ENCODE measurements at places on chromosomes 12 and 14.
A peak's percentile ranks its signal among the peaks of the same experiment; 100 is the strongest.

- no peak for DNase-seq
These were observed 5.4 kb downstream of the TTC7B start for GRCh38 chr14:90810806-90811205.

- no peak for DNase-seq
These were observed 12.3 kb upstream of the LBHD2 start for GRCh38 chr14:103071544-103072251.

DNA sequence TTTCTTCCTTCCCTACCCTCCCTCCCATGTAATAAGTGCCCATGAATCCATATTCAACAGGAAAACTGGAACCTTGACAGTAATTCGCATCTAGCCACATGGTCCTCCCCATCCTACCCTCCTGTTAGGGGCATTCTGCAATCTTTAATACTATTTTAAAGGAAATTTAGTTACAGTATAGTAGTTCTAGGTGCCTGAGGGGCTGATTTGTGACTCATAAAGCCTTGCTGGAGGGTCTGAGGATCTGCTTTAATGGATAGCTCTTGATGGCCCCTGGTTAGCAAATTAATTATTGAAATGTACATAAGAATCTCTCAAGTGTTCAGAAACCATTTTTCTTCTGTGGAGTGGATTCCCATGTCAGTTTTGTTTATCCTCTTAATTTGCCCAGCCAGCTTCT lies 54.1 kb downstream of the ESRRB start:
- DNase-seq, result no peak

DNA sequence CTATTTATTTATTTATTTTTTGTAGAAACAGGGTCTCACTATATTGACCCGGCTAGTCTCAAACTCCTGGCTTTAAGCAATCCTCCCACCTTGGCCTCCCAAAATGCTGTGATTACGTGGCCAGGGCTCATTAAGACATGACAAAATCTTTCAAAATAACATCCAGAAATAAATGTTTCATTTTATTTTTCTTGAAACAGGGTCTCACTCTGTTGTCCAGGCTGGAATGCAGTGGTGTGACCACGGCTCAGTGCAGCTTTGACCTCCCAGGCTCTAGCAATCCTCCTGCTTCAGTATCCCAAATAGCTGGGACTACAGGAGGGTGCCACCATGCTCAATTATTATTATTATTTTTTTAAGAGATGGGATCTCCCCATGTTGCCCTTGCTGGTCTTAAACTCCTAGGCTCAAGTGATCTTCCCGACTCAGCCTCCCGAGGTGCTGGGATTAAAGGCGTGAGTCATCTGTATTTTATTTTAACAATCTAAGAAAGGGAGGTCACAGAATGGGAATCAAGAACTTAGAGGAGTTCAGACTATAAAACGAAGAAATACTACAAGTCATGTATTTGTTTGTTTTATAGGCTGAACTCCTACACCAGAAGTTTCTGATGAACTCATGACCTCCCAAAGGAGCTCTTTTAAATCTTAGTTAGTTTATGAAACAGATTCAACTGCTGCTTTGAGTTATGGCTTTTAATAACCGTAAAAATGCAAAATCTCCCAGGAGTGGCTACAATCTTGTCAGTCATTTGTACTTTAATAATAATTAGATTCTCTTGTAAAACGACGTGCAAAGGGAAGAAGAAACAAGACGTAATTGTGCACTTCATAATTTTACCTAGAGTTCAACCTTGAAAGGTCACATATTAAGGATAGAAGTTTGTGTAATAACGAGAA lies 2.1 kb upstream of the TMEM263 start:
- DNase-seq, result no peak

- no peak for DNase-seq
These were observed 271.6 kb upstream of the DCN start for GRCh38 chr12:91454179-91454578.

- DNase-seq, result no peak
These were observed 11.3 kb downstream of the ALDH1L2 start for GRCh38 chr12:105072888-105073488.

- no peak for DNase-seq
These were observed 274.9 kb upstream of the LMO3 start for GRCh38 chr12:16880864-16881285.

- DNase-seq, result no peak
These were observed 23.5 kb upstream of the SMAGP start for GRCh38 chr12:51293696-51294095.

GRCh38 chr12:77231501-77231918 lies 166.1 kb upstream of the E2F7 start:
- DNase-seq, result no peak

DNA sequence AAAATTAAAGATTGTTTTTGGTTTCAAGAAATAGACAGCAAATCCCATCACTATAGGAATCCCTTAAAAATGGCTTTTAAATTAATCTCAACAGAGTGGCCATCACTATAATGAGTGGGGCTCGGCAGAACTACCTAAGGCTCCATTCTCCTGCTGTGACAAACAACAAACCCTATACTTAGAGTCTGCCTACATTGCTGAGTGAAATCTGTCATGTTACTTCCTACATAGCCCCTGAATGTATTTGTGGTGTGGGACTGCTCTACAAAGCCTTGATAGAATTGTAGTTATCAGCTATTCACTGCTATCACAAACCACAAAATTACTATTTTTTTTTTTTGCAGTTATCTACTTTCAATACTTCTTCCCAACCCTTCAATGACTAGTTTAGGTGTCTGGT lies 538.7 kb upstream of the ATXN7L3B start:
- DNase-seq, result no peak

DNA sequence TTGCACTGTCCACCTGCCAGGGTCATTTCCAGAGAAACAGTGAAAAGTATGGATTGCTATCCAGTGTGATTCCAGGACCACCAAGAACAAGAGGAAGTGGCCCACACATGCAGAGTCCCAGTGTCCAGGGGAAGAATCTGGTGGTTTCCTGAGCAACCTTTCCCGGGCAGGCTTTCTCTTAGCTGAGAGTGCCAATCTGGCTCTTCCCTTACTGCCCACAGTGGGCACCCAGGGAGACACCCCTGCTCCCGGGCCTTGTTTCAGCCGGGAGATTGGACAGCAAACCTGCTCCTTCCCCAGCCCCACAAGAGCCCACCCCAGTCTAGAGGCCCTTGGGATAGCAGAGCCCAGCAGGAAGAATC lies 62.1 kb downstream of the VWF start:
- no peak for DNase-seq

DNA sequence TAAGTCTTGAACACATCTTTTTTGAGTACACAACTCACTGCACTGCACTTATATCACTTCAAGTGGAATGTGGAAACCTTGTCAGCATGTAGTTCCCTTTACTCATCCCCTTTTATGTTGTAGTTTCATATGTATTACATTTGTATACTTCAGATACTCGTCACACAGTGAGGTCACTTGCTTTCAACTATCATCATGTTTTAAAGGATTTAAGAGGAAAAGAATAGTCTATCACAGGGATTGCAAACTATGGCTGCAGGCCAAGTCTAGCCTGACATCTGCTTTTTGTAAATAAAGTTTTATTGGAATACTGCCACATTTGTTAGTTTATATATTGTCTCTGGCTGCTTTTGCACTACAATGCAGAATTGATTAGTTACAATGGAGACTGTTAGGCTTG lies 24.3 kb downstream of the CNOT2 start:
- DNase-seq, result no peak

DNA sequence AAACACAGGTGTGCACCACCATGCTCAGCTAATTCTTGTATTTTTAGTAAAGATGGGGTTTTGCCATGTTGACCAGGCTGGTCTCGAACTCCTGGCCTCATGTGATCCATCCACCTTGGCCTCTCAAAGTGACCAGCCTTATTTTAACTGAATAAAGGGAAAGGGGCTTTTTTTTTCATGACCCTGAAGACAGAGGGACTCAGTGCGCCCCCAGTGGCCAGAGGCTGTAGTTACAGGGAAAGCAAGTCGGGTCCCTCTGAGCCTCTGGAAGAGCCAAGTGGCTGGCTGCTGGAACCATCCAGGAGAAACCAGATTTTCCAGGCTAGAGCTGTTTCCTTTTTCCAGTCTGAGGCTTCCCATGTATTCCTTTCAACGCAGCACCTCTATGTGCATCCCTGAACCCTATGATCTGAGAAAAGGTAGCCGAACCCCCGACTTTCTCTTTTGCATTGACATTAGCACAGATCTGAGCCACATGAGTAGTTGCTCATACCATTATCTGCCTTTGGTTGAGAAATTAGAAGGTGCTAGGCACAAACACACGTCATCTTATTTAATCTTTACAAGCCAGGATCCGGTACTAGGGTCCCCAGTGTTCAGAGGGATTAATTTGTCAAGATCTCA lies 342.7 kb downstream of the CACNA1C start:
- peak; percentile 68 for DNase-seq

DNA sequence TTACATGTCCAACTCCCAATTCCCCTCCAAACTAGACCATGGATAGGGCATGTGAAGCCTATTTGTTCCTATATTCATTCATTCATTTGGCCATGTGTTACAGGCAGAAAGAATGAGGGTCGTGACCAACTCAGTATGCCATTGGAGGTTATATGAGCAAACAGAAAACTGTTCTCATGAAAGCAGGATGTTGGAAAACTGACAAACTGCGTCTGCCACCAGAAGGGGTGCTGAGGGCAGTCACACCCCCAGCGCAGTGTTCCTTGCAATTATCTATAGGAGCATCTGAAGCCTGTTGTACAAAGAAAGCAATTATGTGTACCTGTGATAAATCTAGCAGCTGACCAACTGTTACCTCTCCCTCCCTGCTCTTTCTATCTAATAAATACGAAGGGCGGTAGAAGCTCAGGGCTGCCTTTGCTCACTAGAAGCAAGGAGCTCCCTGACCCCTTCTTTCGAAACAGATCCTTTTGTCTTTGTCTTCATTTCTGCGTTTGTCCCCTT lies 21.1 kb downstream of the ENTPD5 start:
- no peak for DNase-seq

DNA sequence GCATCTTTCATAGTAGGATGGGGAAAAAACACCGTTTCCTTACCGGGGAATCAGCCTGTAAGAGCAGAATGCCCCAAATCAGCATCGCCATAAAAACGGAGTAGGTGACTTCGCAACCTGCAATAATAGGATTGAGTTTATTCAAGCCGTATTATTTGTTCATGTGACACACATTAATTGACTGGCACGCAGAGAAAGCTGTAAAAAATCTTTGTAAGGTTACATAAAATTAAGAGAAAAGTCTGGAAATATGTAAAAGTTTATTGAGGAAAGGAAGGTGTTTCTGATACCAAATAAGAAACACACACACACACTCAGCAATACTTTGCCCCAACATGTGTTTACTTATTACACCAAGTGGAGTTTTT lies 628 bp upstream of the CAPRIN2 start:
- no peak for DNase-seq

- DNase-seq, result no peak
These were observed 49.1 kb downstream of the SSPN start for GRCh38 chr12:26244503-26244902.

- DNase-seq, result no peak
These were observed 420.4 kb downstream of the PCNX1 start for GRCh38 chr14:71327691-71328090.

GRCh38 chr14:58739674-58740073 lies 101.9 kb downstream of the DACT1 start:
- no peak for DNase-seq

- DNase-seq, result no peak
These were observed 214.3 kb upstream of the NUDT4 start for GRCh38 chr12:93163260-93164036.

DNA sequence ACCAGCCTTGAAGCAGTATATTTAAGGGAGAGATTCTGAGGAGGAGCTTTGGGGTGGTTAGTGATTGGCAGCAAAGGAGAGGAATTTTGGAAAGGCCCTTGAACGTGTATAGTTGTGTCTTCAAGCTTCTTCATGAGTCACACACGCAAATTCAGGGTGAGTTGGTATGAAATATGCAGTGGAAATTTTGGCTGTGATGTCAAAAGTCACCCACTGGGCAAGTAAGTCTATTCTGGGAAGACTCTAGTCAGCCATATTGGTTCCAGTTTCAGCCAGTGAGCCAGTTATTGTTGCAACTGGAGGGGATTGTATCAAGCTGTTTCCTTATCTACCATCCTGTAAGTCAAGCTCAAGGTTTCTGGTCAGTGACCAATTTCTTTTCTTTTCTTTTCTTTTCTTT lies 32.0 kb upstream of the VASH1 start:
- no peak for DNase-seq

DNA sequence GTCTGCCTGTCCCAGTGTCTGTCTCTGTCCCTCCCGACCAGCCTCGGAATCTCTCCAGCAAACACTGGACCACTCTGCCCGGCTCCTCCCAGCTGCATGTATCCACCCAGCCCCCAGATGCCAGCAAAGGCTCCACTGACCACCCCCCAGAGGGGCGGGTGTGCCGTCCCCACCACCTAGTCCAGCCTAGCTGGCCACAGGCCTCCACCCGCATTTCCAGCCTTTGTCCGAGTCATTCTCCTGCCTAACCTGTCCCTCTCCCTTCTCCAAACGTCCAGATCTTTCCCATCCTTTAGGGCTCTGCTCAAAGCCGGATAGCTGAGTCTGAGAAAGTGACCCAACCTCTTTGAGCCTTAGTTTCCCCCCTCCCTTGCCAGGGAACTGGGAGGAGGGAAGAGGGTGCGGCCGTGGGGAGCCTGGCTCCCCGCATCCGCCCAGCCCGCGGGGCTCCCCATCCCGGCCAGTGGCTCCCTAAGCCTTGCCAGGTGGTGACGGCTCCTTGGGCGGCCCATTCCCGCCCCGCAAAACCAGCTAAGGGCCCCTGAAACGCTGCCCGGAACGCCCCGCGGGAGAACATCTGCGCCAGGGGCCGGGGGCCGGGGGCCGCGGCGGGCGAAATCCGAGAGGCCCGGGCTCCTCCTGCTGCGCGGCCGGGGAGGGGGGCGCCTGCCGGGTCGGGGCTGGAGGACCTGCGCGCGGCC lies 34.6 kb upstream of the ANKRD9 start:
- DNase-seq, result no peak

DNA sequence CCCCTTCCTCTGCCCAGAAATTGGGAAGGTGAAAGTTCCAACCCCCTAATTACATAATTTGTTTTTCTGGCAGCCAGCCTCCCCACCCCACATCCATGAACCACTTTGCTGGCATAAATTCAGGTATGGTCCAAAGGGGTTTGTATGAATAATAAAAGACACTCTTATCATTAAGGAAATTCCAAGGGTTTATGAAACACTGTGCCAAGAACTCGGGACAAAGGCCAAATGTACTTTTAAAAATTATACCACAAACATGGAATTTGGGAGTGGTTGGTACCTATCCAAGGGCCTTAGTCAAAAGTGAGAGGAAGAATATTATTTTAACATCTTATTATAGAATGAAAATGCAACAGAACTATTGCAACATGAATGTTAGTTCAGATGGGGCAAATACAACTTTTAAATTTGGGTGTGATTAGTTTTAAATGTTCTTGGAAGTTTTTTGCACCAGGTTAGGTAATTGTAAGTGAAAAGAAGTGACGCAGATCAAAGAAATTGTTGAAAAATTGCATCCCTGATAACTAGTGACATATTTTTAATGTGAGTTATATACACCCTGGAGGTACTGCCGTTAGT lies 217.8 kb downstream of the TMEM117 start:
- no peak for DNase-seq

DNA sequence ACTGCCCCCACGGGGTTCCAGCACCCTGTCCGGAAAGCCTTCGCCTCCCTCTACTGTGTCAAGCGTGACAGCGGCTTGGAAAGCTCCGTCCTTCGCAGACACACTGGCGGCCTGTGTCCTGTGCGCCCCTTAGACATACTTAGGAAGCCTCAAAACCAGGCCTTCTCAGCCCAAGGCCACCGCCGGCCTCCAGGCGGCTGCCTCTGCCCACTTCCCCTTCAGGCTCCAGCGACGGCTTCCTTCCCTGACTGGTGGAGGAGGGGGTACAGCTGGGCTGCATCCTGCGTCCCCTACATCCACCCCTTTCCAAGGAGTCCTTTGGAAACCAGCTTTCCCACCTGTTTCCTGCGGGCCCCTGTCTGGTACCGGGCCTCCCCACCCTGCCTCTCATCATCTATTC lies 2.5 kb upstream of the CACNA2D4 start:
- peak; percentile 46 for DNase-seq

Data from activated CD8-positive, alpha-beta memory T cell treated with anti-CD3 and anti-CD28 coated beads, Interleukin-2, amount 50 U/mL, for 48 hours (primary cell).